ENCODE measurements at places on chromosomes 7 and 10.

DNA sequence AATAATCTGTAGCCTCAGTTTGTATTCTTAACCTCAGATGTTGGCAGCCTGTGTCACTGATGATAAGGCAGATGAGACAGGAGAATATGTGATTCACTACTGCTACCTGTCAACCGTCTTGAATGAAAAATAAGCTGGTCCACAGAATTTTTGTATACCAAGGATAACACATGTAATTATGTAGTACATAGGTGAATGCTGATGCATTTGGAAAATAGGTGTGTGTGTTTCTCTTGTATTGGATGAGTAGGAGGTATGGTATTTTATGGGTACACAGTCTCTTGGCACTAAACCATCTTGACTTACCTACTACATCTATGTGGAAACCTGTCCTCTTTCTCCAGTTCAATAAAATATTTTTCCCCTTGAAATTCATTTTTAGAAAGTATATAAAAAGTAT is 20.7 kb upstream of the ZRANB1 start:
- no peak for DNase-seq

DNA sequence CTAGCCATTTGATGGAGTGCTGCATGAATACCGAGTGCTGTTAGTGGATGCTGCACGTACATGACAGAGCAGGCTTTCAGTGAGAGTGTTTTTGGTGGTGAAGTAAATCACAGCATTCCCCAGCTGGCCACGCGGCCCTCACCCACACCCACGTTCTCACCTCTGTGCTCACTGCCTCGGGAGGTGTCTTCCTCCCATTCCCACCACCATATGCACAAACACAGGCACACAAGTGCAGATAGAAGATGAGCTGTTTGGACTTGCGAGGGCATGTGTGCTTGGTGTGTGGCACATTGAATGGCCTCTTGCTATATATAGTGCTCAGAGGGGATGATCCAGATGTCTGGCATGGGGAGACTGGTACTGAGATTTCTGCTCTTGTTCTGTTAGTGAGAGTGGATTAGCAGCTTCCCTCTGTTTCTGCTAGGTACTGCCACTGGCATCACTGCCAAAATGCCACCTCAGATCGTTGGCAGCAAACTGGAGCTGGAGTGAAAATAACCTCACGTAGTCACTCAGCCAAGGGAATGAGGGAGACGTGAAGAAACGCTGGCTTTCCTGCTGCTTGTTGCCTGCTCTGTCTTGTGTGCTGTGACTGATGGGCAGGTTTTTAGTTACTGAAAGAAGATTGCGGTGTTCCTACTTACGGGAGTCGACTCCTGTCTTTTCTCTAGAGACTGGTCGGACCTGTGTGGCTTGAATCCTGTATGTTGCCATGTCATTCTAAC is 19.1 kb downstream of the DNAJB6 start:
- DNase-seq, result no peak

- no peak for DNase-seq
These were observed 175.0 kb downstream of the RNLS start for GRCh38 chr10:88408096-88408495.

- no peak for DNase-seq
These were observed 129.8 kb downstream of the BUB3 start for GRCh38 chr10:123284022-123284421.

- DNase-seq, result no peak
These were observed 279.1 kb downstream of the BMPER start for GRCh38 chr7:34184466-34184865.

DNA sequence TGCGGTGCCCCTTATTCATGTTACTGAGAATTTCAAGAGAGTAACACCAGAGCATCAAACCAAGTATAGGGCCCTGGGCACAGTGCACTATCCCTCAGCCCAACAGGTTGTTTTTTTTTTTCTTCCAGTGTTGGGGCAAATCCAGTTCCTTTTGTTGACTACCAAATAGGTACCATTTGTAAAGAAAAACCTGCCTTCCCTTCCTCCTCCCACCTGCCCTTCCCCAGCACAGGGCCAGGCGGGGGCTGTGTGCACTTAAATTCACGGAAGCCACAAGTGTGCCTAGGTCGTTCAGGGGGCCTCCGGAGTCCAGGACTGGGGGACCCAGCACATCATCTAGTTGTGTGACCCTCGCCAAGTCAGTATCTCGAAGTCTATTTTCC is 595 bp upstream of the SFXN4 start:
- DNase-seq, result no peak

DNA sequence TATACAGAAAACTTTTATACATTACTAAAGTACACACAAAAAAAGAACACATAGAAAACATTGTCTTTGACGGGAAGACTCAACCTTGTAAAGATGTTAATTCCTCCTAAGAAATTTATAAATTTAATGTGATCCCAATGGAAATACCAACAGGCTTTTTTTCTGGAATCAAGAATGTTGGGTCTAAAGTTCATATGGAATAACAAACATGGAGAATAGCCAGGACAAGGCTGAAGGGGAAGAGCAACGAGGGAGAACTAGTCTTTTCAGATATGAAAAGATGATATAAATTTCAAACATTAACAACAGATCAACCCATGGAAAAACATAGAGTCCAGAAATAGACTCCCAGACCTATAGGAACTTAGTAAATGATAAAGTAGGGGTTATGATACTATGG is 19.8 kb downstream of the HIPK2 start:
- DNase-seq, result no peak

DNA sequence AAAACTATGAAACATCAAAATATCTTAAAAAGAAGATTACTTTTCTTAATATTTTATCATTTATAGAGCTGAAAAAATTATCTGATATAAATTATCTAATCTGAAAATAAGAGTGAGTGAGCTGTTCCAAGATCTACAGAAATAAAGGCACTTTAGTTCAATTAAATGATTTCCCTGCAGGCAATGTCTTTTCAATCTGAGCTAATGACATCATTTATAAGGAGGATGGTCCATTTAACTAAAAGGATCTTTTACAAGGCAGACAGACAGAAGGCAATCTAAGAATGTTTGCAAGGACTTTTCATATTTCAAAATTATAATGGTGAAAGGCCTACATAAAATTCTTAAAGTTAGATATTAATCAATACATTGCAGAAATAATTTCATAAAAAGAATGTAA is 71.8 kb downstream of the SKAP2 start:
- no peak for DNase-seq

- DNase-seq, result no peak
These were observed 12.6 kb upstream of the NRBF2 start for GRCh38 chr10:63120554-63120953.

GRCh38 chr7:22219739-22220493 is 137.0 kb downstream of the RAPGEF5 start:
- DNase-seq, result no peak

GRCh38 chr7:148982654-148983199 is 45.6 kb downstream of the PDIA4 start:
- no peak for DNase-seq

- no peak for DNase-seq
These were observed 67.5 kb upstream of the MDFIC start for GRCh38 chr7:114854369-114854768.

DNA sequence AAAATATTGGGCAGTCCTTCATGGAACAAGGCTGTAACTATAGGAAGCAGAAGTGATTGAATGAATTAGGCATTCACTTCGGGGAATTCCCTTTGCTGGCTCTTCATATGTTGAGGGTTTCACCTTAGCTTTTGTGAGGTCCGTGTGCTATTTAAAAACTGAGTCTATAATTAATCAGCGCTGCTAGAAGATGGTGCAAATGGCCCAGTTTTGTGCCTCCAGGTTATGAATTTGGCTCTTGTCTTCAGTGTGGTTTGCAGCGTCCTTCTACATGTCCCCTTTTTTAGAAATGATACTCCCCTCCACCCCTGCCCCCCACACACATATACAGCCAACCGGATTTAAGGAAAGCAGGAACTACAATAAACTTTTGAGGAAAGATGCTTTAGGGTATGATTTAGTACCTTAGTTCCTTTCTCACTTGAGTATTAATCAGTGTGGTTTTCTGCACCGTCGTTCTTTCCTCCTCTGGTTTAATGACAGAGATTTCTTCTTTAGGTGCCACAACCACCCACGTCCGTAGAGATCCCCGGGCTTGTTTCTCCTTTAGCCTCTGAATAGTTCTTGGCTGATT is 110.6 kb upstream of the SAMD8 start:
- no peak for DNase-seq

- DNase-seq, result no peak
These were observed 79.2 kb upstream of the PPP1R3C start for GRCh38 chr10:91711885-91712680.

- no peak for DNase-seq
These were observed 80.5 kb downstream of the IDE start for GRCh38 chr10:92493362-92493761.

DNA sequence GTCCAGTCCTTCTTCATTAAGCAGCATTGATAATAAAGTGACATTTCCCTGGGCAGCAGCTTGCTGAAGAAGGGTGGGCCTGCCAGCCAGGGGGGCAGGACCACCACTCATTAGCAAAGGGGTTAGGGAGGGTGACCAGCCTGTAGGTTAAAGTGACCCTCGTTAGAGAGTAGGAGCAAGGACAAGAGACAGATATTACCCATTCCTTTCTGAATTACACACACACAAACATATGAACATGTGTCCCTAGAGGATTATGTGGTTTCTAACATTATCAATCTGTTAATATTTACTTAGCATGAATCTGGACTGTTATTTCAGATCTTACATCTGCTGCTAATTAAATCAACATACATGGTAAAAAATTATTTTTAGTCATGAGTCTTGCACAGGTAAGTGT is 88.9 kb downstream of the CTTNBP2 start:
- DNase-seq, result no peak

DNA sequence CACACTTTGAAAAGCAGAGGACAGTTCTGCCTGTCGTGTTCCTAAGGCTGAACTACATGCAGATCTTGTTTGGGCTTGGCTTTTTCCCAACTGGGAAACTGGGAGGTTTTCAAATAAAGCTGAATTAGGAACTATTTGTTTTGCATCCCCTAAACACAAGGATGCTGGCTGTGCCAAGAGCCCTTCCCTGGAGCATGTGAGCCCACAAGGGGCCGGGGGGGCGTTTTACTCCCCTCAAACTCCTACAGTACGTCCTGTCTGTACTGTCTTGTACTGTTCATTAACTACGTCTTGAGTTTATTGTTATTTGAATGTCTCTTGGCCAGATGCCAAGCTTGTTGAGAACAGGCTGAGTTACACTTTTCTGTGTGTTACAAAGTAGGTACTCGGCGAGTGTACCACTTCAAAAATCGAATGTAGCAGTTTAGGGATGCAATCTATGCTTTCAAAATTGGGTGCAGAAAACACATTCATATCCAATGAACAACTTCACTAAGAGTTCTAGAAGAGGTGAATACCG is 94.9 kb downstream of the GFRA1 start:
- no peak for DNase-seq

- no peak for DNase-seq
These were observed 8.1 kb downstream of the PODXL start for GRCh38 chr7:131548371-131548770.

GRCh38 chr10:8556321-8556720 is 501.8 kb downstream of the GATA3 start:
- DNase-seq, result no peak

DNA sequence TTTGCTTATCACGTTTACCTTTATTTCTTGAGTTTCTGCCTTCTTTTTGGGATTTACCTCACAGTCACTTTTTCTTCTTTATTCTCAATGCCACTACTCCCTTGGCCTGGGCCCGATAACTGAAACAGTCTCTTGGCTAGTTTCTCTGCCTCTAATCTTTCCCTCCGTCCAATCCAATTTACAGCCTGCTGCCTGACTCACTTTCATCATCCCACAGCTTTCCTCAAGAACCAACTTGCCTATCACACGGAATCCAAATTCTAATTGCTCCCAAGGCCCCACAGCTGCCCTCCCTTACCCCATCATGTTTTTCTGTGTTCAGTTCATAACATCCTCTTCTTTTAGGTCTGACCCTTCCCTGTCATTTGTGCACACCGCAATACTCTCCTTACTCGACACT is 121.4 kb downstream of the HIPK2 start:
- no peak for DNase-seq

DNA sequence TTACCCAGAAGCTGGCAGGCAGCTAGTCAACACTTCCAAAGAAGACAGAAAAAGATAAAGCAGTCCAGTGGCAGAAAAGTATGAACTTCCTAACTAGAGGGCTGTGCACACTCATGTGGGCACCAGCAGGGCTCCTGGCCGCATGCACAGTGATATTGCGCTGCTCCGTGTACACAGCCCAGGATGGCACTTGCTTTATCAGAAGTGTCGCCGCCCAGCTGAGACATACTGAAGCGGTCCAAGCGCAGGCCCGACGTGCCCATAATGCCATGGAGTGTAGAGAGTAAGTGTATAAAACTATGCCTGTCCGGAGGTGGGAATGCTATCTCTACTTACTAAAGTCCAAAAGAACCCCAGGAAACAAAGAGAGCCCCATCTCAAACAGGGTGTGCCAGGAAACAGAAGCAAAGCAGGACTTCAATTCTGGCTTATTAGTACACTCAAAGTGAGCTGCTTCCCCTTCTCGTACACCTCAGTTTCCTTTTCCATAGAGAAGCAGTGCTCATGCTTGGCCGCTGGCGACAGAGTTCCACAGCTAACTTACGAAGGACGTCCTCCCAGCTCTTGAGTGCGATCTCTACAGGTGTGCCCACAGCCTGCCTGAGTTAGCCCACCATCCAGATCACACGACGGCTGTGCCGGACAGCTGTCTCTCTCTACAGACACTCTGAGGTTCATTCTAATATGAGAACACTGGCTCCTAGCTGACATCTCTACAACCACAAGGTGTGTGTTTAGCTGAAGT is 234.3 kb downstream of the COBL start:
- no peak for DNase-seq

GRCh38 chr10:70847659-70848360 is 32.1 kb downstream of the SGPL1 start:
- no peak for DNase-seq

DNA sequence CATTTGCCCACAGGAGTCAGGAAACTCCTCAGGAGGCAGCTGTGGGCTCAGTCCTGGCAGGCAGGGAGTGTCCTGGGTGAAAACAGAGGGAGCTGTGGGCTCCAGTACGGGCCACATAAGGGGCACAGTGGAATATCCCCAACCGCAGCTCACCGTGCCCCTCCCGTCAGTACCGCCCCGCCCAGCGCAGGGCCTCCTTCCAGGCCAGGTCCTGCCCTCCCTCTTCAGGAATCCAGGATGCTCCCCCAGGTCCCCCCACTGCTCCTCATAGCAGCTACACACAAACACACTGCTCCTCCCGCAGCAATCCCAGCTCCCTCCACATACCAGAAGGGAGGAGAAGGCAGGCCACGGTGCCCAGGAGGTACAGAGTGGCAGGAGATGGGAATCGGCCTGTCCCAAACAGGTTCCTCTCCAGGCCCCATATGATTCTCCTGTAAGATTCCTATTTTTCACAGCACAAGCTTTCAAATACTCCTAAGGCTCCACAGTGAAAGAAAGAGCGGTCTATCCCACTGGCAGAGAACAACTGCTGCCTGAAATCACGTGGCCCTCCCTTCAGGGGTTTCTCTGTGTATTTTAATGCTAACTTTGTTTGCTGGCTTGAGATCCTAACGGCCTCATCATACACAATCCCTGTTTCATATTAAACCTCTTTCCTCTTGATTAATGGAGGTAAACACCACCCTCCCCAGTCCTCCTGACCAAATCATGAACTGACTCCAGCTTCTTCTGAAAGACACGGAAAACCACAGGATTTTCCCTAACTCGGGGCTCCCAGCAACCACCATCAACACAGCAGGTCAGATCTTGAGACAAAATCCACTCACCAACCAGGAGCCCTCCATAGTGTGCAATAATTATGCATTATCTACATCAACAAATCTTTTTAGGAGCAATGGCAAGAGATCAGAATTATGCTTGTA is 178.7 kb downstream of the TNS3 start:
- no peak for DNase-seq

Data from HS-27A (cell line).